ENCODE measurements at places on chromosomes 4 and X.

- no peak for DNase-seq
Observed at GRCh38 chr4:48493452-48494100, 3.5 kb downstream of the ZAR1 start.

DNA sequence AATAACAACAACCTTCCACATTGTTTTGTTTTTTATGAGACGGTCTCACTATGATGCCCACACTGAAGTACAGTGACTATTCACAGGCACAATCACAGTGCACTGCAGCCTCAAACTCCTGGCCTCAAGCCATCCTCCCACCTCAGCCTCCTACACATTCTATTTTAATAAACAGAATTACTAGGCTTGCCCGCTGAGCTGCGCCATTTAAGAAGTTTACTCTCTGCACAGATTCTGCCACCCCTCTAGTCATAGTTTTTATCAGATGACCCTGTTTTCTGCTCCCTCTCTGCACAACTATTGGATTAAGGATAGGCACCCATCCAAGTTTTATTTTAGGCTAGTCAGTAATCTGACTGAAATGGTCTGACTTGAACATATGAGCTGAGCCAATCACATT is 11.3 kb upstream of the COX18 start:
- DNase-seq: no peak

GRCh38 chr4:15577508-15577907 is 77.6 kb downstream of the FBXL5 start:
- no peak for DNase-seq

- DNase-seq: peak; percentile 82
Observed at GRCh38 chrX:153507484-153508178, 9.8 kb upstream of the ATP2B3 start.

GRCh38 chr4:24564488-24564887 is 19.9 kb downstream of the DHX15 start:
- no peak for DNase-seq

DNA sequence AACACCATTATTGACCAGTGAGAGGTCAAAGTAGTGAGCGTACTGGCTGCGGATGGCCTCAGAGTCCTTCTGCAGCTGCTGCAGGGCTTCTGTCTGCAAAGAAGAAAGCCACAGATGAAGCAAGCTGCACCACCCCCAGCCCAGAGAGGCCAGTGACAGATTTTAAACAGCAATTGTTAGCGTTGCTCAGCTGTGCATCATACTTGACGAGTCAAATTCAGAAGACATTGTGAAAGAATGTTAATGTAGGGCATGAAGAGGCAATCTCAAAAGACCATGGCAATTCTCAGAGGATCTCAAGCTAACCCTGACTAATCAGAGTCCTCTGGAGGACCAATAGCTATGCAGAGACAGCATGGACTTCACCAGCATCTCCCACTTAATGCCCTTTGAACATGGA is 16.6 kb downstream of the DKC1 start:
- DNase-seq: no peak

DNA sequence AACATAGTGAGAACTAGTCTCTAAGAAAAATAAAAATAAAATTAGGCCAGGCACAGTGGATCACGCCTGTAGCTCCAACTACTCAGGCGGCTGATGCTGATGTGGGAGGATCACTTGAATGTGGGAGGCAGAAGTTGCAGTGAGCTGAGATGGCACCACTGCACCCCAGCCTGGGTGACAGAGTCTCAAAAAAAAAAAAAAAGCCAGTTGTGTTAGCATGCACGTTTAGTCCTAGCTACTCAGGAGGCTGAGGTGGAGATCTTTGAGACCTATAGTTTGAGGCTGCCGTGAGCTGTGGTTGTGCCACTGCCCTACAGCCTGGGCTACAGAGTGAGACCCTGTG is 2.5 kb downstream of the DCK start:
- no peak for DNase-seq

DNA sequence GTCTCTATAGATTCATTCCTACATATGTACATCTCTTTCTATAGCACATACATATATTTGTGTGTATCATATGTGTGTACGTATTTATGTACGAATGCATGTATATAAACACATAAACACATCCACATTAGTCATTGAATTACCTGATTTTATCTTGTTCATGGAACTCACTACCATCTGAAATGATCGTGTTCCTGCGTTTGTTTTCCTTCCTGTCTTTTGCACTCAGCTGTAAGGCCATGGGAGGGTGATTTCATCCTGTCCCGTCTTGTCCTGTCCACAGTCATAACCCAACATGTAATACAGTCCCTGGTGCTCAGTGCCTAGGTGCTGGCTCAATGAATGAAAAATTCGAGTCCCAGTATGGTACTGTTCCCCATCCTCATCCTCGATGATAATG is 191.8 kb upstream of the PSAPL1 start:
- DNase-seq: no peak

- DNase-seq: no peak
Observed at GRCh38 chr4:166903408-166903807, 330.9 kb downstream of the SPOCK3 start.

All from germinal center (tissue), 1 donor.